Activated CD8-positive, alpha-beta T cell treated with anti-CD3 and anti-CD28 coated beads for 36 hours (primary cell): ENCODE measurements at places on chromosomes 13 and 19. TPM values are rescaled to one million over a fixed set of nuclear protein-coding genes. Genes with fewer than 3 reads are reported as not detected.

Gene PLEKHJ1
- total RNA-seq: 65.3 TPM

DNA sequence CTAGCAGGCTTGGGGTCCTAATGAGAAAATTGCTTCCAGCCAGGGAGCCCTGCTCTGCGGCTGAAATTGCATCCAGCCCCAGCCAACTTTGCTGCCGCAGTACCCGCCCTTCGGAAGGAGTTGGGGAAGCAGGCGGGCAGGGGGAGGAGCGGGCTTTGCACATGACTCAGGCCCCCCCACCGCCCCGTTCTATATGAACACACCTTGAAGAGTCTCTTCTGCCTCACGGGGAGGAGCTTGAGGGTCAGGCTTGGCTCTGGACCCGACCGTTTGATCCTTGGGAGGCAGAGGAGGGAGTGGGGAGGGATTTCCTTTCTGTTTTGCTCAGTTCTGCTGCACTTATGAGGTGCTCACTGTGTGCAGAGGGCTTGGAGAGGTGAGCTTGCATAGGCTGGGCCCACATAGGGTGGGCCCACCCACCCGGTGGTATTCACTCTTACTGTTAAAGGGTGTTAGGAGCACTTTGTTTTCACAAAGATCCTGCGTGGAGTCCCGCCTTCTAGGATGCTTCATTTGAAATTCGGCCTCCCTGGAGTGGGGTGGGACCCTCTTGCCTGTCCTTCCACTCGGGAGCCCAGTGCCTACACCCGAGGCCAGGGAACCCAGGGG lies 46.5 kb downstream of the LYL1 start:
- no peak for DNase-seq

DNA sequence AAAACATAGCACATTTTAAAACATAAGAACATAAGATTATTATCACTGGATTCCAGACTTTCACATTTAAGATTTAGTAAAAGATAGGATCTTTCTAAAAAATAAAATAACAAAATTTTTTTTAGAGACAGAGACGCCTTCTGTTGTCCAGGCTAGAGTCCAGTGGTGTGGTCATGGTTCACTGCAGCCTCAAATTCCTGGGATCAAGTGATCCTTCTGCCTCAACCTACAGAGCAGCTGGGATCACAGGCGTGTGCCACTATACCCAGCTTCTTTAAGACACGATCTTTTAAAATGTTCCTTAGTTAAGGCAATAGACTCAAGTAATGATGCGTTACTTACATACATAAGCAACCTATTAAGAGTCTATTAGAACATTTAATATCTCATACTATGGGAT lies 32.7 kb downstream of the ALG5 start:
- no peak for DNase-seq

GRCh38 chr13:32822771-32823170 lies 193.5 kb upstream of the KL start:
- no peak for DNase-seq

- DNase-seq: no peak
Observed at GRCh38 chr19:56400485-56400884, 3.6 kb upstream of the ZNF583 start.
